ACHN (cell line): ENCODE measurements at places on chromosomes 1 and 21.

- DNase-seq: no peak
Measured at GRCh38 chr1:226578946-226579578, 30.5 kb downstream of the STUM start.

DNA sequence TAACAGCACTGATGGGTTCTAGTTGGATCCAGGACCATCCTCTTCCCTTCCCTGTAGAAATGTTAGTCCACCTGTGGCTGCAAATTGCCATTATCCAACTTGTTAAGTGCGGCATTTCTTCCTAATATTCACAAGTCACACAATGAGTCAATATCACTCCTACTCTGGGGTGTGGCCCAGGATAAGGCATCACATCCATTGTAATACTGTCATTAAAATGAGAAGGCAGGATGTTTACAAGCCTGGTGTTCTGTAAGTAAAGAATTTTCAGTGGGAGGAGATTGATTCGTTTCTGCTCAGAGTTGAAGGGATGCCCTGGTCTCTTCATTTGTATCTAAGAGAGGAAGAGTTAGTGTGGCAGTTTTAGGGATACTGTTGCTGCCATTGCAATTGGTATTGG lies 18.1 kb upstream of the ARHGAP29 start:
- DNase-seq: no peak

GRCh38 chr1:36436821-36437220 lies 13.4 kb downstream of the OSCP1 start:
- peak; percentile 22 for DNase-seq

DNA sequence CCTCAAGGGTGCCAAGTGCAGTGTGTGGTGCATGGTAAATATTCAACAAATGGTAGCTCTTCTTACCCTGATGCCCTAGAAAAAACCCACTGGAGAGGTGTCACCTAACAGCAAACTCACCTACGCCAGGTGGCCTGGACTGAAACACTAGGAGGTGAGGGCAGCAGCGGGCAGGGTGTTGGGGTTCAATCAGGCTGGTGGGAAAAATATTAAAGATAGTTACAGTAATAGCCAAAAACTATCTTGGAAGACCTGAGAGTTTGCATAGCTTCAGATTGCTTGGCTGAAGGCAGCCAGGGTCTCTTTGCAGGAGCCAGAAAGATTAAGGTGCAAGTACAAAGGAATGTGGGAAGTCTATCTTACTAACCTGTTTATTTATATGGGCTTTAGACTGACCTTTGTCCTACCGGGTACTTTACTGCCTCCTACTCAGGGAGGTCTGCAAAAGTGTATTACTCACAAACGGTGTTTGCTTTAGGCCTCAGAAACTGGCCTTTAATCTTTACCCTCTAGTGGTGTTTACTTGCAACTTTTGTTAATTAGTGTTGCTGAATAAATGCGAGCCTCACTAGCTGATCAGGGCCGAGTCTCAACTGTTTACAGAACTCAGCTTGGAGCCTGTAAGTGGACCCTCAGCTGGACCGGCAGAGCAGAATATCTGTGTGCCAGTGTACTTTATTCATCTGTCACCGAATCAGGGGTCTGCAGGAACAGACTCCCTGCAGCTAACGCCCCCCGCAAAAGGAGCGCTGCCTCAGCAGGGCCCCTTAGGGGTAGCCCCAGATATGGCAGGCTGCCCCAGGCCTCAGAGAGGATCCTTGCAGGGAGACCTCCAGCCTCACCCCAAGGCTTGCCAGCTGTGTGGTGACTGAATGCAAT lies 63.9 kb downstream of the SYF2 start:
- no peak for DNase-seq

DNA sequence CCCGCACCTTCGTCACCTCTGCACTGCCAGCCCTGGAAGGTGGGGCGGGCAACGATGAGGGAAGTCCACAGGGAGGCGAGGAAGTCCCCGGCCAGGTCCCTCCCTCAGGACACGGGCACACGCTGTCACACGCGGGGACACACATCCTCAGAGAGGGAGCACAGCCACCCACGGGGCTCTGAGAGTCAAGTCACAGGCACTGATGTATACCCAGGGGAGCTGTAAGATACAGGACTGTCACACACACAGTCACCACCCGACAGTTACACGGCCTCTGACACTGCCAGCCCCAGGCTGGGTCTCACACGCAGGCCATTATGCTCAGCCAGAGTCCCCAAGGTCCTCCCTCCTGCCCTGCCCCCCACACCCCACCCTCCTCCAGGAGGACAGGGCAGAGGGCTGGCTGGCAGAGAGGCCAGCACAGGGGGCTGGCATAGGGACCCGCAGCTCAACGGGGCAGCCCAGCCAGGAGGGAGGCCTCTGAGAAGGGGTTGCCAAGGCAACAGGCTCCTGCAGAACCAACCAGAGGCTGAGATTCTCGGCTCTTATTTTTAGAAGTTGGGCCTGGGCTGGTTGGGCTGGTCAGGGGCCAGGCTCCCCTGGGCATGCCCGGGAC lies 17.7 kb upstream of the ADGRB2 start:
- no peak for DNase-seq

DNA sequence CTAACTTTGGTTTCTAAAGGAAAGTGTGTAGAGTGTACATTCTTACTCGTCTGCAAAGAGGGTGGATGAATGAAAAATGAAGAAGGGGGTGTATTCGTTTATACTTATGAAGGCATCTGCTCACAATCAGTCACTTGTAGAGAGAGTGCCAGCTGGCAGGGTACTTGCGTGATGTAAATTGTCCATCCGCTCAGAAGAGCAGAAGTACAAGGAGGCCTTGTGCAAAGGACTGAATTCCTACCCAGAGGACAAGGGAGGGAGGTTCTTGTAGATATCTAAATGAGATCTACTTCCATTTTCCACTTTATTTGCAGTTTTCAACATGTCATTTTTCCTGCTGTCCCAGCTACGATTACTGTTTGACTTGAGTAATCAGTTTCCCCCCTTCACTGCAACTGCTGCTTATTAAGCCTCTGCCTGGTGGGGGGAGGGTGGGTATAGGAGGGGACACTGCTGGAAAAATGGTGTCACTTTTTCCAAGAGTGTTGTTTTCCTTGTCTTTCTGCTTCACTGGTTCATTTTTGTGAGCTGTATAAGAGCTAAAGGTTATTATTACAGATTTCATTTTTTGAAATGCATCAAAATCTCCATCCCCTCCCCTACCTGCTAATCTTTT lies 67.3 kb downstream of the LAMC1 start:
- no peak for DNase-seq

DNA sequence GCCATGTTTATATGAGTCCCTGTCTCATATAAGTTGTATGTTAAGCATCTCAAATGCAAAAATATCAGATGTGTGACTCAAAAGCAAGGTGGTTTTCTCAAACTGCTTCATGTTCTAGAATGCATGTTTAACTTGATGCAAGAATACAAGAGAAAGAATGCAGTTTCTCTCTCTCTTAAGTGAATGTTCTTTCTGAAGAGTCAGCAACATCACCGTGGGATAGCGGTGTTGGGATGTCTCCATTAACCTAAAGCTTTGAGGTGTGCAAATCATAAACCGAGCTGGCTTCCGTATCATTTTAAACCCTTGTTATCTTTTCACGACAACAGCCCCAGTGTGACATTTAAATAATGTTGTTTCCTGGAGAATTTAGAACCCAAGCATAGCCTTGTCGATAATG lies 48.4 kb upstream of the TARBP1 start:
- no peak for DNase-seq

- peak; percentile 1 for DNase-seq
Measured at GRCh38 chr1:99648107-99648506, 2.2 kb downstream of the PALMD start.

DNA sequence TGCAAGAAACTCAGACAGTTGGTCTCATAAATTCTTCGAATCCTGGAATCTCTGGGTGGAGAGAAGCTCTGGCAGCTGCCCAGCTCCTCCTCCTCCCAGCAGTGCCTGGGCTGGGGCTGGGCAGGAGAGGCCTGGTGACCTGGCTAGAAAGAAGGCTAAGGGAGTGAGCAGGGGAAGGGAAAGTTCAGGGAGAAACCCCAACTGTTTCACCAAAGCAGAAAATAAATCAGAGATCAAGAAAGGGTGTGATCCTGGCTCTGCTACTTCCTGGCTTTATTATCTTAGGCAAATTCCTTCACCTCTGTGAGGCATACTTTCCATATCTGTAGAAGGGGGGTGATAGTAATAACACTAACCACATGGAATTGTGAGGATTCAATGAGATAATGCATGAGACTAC lies 8.8 kb upstream of the COL16A1 start:
- DNase-seq: peak; percentile 30

DNA sequence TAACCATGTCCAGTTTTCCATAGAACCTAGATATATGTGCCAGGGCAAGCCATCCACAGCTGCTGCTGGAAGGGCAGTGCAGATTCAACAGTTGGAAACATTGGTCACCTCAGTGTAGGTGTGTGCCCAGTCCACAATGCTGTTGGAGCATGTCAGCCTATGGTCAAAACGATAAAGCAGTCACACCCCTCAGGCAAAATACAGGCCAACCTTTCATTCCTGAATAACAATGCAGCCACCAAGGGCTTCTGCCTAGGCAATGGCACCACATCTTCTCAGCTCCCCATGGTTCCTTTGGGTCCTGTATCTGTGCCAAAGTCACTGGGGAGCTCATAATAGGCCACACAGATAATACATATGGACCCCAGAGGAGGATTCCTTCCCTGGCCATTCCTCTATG lies 15.1 kb upstream of the TBX19 start:
- DNase-seq: no peak

DNA sequence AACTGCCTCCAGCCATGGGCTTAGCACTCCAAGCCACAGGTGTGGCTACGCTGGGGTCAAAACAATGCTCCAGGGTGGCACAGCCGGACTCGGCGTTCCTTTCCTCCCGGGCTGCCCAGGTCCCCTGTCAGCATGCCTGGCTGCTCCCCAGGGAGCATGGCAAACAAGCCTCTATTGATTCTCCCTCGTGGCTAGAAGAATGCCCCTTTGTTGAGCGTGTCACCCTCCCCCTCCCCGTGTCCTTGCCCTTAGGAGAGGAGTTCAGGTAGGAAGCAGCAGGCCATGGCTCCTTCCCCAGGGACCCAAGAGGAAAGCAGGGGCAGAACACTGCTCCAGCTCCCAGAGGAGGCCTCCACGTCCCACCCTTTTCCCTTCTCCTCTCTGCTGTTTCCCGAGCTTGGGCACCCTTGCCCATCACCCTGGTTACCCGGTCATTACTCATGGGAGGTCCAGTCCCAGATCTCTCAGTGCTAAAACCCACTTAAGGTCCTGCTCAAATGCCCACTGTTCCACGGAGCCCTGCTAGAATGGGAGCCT lies 57.4 kb upstream of the CITED4 start:
- no peak for DNase-seq

DNA sequence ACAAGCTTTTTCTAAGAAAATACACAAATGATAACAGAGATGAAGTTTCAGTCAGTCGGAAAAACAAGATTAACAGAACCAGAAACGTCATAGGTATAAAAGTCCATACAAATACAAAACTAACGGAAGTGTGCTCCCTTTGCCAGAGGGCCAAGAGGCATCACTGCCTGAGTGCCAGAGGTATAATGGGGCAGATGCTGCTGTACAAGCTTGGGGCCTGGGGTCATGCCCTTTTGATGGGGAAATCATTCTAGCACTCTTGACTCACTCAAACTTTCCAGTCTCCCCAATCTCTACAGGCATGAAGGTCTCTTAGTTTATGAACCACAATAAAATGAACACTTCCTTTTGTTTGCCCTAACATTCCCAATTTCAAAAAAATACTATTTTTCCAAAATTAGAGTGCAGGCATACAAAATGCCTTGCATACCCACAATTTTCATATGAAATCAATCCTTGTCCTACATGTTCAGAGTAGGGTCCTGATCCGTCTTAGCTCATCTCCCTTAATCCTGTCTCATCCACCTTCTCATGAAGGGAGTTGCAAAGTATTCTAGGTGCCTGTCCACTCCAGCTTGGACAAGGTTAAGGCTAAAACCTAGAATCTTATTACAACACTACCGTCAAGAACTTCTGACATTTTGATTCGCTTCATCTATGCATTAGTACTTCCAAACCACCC lies 1.5 kb downstream of the RPL22 start:
- no peak for DNase-seq

DNA sequence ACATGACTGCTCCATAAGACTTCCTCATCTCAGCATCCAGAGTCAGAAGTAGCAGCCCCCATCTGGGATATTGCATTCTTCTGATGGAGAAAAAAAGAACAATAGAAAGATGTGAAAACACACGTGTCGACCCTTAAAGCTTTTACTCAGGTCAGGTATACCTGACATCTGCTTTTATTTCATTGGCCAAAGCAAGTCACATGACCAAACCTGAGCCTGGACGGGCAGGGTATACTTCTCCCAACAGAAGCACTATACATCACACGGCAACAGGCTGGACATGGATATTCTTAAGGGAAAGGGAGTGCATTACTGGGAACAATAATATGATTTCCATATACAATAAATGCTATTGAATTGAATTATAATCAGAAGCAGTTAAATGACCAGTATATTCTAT lies 243.3 kb downstream of the LMO4 start:
- no peak for DNase-seq

DNA sequence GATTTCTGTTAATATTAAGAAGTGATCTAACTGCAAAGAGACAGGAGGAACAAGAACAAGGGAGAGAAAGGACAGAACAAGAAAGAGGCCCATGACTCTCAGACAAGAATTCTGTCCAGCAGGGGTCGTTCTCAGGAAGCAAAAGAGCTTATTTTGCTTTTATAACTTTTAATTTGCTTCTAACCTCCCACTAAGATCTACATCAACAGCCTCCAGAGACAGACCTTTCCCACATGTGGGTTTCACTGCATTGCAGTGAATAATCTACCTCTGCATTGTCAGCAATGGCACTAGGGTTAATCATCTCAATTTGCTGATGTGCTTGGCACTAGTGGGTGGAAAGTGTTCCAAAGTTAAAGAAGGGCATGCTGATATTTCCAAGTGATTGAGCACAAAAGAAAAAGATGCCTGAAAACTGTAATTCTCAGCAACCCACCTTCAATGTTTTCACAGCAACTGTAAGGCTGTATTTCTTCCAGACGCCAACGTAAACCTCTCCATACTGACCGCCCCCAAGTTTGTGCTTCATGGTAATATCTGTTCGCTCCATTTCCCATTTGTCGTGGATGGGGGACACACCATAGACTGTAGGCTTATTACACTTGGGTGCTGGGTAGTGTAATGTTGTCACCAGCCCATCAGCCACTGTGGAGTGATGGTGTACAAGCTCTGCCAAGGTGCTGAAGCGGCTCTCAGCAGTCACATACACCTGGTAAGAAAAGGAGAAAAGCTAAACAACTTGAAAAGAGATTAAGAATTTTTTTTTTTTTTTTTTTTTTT lies 39.5 kb downstream of the TOR3A start:
- peak; percentile 62 for DNase-seq
